ENCODE measurements at places on chromosomes 16 and 17. TPM values are rescaled to one million over a fixed set of nuclear protein-coding genes. Genes with fewer than 3 reads are reported as not detected.

Gene RNU2-1
- polyA plus RNA-seq: not detected

Gene RGS11
- 1.1 TPM for polyA plus RNA-seq

Gene TP53TG3
- polyA plus RNA-seq: not detected

Gene MEIOC
- polyA plus RNA-seq: 0.07 TPM

Gene MYO15A
- 0.55 TPM for polyA plus RNA-seq

Gene CSH2
- polyA plus RNA-seq: not detected

Gene DNAAF8
- polyA plus RNA-seq: 0.84 TPM

Gene UTP4
- 80.1 TPM for polyA plus RNA-seq

Gene ST6GALNAC1
- polyA plus RNA-seq: not detected

Gene ARHGAP44
- polyA plus RNA-seq: 0.82 TPM

Gene SPIRE2
- 0.59 TPM for polyA plus RNA-seq

Gene KRTAP4-3
- not detected for polyA plus RNA-seq

Gene C17orf67
- polyA plus RNA-seq: 0.54 TPM

Gene PRSS8
- not detected for polyA plus RNA-seq

Gene NUP85
- polyA plus RNA-seq: 49.1 TPM

GRCh38 chr17:55814377-55814776, 63.5 kb downstream of the PCTP start:
- peak; percentile 3 for DNase-seq

DNA sequence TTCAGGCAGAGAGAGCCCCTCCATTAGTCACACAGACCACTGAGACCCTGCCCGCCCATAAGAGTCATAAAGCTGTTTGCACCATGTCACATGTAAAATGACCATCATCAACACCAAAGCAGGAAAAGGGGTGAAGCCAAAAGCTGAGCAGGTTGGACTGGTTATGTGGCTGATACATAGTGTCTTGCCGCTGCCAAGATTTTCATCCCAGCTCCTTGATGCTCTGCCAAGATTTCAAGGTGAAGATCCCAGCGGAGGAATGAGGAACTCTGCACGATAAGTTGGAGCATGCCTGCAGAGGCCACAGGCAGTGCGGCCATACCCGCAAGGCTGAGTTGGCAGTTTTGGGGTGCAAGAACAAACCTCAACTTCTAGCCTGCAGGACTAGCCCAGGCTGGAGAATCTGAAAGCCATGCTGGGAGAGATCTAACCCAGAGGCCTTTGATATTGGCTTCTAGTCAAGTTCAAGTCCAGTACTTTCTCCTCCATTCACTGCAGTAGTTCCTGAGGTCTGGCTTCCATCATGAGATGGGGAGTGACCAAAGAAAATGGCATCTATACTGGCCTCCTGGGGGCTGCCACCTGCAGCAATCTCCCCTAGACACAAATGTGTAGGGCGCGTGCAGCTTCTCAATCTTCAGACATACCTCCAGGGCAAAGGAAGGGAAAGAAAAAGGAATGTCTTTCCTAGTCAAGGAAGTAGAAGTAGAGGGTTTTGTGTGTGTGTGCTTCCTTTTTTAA, 79.7 kb upstream of the NOL11 start:
- no peak for DNase-seq

GRCh38 chr17:47843391-47843730, 2.3 kb upstream of the SCRN2 start:
- DNase-seq: no peak

- no peak for DNase-seq
These were observed 54.6 kb upstream of the ZNF750 start for GRCh38 chr17:82894389-82894788.

DNA sequence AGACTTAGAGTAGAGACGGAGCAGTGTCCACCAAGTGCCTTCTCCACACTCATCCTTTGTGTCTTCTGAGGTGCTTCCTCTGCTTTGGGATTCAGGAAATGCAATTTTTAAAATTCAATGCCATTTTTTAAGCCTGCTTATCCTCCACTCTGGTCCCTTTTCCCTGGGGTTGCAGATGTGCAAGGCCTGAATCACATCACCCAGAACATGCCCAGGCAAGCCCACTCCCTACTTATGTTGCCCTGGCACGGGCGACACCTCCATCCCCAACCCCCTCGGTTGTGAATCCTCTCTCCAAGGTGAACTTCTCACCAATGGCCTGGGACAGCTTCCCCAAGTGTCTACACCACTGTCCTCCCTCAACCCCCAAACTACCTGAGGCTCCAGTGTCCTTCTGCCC, 116.2 kb downstream of the C17orf67 start:
- no peak for DNase-seq

GRCh38 chr17:31580316-31580705, 188.8 kb downstream of the RAB11FIP4 start:
- no peak for DNase-seq

- DNase-seq: peak; percentile 2
These were observed 29.5 kb downstream of the SBK1 start for GRCh38 chr16:28321700-28322411.

DNA sequence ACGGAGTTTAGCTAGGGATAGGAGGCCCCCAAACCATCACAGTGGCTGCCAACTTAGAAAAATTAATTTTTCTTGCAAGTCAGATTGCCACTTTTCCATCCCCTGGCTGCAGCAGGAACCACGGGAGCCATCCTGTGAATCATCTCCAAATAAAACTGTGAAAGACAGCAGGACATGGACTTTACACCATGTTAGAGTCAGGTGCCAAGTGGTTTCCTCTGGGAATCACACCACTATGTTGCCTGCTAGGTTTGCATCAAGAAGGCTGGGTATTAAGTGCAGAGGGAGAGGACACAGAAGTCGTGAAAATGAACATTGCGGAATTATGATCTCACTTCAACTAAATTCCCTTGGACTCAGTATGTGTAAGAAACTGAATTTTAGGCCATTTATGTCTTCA, 471.3 kb upstream of the GOT2 start:
- DNase-seq: no peak

- no peak for DNase-seq
These were observed 12.1 kb downstream of the UBE2O start for GRCh38 chr17:76440751-76441362.

- no peak for DNase-seq
These were observed 27.4 kb upstream of the TNRC6C start for GRCh38 chr17:77930780-77931768.

DNA sequence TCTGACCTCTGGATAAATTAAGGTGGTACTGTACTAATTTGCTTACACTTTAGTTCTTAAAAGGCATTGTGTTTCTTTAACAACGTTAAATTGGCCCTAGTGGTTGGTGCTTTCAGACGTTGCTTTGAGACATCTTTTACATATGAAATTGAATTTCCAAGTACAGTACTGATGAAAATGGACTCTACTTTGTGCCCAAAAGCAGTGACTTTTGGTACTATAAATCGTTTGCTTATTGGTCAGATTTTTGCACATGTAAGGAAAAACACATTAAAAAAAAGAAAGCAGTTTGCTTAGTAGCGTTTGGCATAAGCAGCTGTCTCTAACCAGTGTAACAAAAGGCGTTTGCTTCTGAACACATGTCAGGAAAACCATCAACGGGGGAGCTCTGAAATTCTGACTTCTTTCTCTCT, 139.6 kb downstream of the CDK5R1 start:
- DNase-seq: no peak

DNA sequence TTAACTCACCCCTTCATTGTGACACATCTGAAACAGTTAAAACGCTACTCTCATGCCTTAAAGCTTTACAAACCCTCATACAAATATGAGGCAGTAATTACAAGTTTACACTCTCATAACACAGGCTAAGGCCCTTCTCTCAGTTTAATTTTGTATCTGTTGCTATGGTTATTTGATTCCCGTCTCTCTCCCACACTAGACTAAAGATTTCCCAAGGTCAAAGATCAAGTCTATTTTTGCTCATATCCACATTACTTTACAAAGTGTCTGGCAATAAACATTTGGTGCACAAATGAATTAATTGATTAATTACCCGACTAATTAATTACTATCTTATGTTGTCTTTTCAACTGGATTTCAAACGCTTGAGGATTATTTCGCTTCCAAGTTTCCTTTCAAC, 86.4 kb upstream of the MYOCD start:
- DNase-seq: no peak

DNA sequence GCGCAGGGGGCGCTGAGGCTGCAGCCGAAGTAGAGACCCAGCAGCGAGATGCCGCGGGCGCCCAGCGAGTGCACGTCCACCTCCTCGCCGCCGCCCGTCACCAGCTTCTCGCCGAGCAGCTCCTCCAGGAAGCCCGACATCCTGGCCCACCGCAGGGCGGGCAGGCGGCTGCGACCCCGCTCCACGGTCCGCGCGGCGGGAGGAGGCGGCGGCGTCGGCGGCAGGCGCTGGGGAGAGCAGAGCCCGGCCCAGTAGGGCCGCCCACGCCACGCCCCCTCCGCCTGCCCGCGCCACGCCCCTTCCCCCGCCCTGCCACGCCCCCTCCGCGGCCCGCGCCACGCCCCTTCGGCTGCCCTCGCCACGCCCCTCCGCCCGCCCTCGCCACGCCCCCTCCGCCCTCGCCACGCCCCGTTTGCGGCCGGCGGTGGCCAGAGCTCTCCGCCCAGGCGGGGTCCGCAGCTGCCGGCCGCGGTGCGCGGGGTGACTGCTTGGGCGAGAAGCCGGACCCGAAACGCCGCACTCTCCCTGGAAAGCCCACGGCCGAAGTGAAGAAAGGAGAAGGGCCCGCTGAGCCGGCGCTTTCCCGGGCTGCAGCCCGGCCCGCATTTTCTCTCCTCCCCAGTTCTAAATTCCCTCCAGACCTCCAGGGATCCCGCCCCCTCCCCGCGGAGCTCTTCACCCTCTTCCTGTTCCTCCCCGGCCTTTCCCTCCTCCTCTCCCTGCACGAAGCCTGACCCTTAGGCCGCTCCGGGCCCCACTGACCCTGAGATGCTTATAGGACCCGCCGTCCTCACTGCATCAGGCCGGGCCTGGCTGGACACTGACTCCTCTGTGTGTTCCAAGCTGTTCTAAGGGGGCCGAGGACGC, at the start of gene NXN:
TSS of gene NXN (minus strand) at position 238 of the 867 bp plus-strand sequence.
- peak; percentile 74 for DNase-seq

GRCh38 chr16:76565542-76565941, 288.3 kb downstream of the CNTNAP4 start:
- DNase-seq: no peak

GRCh38 chr16:1225051-1225451, at the start of gene TPSG1:
Gene TPSG1, minus strand, starts transcription at chr16:1225268. Its CDS starts 16 bp downstream, at chr16:1225252.
- DNase-seq: no peak

- no peak for DNase-seq
These were observed 62.9 kb upstream of the AMZ2 start for GRCh38 chr17:68184816-68185436.

DNA sequence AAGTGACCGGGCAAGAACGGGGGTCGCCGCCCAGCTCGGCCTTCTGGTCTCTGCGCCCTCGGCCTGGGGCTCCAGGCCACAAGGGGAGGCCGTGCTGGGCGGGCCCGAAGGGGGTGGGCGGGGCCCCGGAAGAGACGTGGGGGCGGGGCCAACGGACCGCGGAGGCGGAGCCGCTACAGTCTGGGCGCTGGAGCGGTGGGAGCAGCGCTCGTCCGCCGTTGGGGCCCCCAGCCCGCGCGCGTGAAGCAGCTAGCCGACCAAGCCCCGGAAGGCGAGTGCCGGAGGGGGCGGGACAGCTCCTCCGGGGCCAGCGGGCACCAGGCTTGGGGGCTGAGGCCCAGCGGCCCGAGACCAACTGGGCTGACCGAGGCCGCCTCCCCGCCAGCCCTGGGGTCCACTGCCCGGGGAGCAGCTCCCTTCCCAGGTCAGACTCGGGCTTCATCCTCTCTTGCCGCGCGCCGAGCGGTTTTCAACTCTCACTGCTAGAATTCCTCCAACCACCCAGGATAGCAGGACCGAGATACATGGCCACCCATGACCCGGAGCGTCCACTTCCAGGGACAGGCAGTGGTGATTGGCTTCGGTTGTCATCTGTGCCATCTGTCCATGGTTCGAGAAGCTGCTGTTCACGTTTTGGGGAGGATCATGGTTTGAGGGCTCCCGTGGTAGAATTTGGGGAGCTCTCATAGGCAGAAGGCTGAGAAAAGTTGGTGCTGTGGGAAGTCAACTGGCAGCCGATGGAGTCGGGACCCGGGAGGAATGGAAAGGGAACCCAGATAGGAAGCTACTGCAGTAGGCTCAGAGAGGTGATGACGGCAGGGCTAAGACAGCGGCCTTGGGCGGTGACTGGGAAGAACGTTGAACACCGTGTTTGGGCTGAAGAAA, 44.6 kb upstream of the LCMT1 start:
- DNase-seq: peak; percentile 76

- DNase-seq: peak; percentile 9
These were observed 400 bp upstream of the CEP112 start for GRCh38 chr17:66192378-66192687.

DNA sequence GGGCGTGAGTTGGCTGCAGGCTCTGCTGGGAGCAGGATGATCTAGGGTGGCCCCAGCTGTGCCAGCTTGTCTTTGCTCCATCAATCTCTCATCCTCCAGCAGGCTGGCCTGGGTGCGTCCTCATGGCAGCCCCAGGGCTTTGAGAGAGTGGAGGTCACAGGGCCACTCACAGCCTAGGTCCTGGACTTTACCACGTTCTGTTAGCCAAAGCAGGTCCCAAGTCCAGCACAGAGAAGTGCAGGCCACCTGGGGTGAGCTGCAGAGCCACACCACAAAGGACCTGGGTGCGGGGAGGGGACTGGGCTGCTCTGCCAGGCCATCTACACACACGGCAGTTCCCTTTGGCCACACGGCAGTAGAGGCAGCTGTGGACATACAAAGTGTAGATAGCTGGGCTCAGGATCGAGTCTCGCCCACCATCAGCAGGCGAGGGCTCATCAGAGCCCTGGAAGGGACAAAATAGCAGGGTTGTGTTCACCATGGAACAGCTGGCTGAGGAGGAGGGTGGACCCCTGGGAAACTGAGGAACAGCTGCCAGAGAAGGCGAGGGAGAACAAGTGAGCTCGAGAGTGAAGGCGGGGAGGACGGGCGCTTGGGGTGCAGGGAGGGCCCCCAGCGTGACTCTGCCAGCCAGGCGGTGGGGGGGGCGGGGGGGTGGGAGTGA, 30.0 kb downstream of the SREBF1 start:
- no peak for DNase-seq

DNA sequence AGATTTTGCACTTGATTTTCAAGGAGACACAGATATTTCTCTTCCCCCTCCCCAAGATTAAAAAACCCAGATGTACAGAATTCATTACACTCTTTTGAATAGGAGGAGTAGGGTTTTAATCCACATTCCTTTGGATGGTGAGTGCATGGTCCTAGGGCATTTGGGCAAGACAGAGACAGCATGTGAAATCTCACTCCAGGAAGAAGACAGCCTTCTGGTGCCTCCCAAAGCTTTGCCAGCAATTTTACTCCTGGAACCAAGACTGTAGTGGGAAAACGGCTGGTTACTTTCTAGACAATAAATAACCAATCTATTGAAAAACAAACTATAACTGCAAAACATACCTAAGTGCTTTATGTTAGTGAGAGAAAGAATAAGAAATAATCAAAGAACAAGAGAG, 15.2 kb downstream of the TEX2 start:
- no peak for DNase-seq

- no peak for DNase-seq
These were observed 134.8 kb upstream of the TP53TG3C start for GRCh38 chr16:33059206-33059605.

GRCh38 chr17:1110862-1111598, 68.8 kb downstream of the ABR start:
- DNase-seq: peak; percentile 89

- peak; percentile 96 for DNase-seq
These were observed 85.4 kb upstream of the CLEC18A start for GRCh38 chr16:69865701-69866100.

- DNase-seq: no peak
These were observed 17.5 kb upstream of the SPNS2 start for GRCh38 chr17:4480929-4481898.
